ENCODE measurements at places on chromosomes 11 and 22.

DNA sequence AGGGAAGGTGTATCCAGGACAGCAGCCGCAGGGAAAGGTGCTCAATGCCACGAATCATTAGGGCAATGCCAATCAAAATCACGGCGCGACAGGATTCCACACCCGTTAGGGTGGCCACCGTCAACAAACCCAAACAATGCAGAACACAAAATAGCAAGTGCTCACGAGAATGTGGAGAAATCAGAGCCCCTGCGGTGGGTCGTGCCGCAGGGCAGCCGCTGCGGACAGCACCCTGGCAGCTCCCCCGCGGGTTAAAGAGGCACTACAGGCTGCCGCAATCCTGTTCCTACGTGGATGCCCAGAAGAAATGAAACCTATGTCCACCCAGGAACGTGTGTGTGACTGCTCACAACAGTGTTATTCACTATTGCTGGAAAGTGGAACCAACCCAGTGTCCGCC, 17.1 kb upstream of the TH start:
- no peak for DNase-seq

DNA sequence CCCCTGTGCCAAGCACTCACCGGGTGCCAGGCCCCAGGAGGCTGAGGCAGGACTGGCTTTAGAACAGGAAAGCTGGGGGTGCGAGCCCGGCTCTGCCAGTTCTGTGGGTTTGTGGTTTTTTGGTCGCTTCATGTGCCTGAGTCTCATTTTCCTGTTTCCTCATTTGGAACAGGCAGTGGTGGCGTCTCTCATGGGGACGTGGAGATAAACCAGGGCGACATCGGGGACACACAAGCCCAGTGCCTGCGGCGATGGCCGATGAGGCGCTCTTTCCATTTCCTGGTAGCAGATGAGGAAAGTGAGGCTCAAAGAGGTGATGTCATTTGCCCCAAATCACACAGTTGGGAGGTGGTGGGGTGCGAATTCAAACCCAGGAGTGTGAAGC, 20.8 kb upstream of the CHKA start:
- no peak for DNase-seq

- no peak for DNase-seq
These were observed 3.5 kb upstream of the RAB1B start for GRCh38 chr11:66264914-66265313.

GRCh38 chr11:128695539-128696221, 1.8 kb downstream of the FLI1 start:
- no peak for DNase-seq

DNA sequence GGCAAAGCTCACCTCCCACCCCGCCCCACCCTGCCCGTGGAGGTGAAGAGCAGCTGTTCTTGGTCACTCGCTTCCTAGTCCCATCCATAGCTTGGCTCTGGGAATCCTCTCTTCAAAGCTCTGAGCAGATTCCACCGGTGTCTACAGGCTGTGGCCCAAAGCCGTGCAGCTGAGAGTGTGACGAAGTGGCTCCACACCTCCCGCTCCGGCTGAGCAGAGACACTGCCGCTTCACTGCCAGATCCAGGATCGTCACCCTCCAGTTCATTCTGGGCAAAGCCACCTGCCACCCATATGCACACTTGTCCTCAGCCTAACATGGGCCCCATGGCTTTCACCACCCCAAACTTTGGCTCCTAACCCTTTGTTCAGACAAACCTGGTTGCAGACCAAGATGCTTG, 532.9 kb upstream of the B3GAT1 start:
- no peak for DNase-seq

GRCh38 chr22:35303029-35303624, 3.4 kb downstream of the TOM1 start:
- no peak for DNase-seq

DNA sequence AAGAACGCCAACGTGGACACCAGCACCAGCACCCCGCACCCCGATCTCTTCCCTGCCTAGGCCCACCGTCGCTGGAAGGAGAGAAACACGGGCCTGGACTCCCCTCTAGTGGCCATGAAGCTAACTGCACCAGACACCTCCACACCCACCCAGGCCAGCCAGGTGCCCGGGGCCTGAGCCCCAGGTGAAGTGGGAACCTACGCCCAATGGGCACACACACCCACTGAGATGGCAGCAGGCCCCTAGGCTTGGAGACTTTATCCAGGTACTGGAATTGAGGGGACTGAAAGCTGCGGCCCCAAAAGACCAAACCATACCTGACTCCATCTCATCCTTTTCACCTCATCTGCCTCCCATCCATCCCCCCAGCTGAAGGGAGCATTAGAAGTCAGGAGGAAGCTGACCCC, 81.0 kb downstream of the BUD13 start:
- no peak for DNase-seq

DNA sequence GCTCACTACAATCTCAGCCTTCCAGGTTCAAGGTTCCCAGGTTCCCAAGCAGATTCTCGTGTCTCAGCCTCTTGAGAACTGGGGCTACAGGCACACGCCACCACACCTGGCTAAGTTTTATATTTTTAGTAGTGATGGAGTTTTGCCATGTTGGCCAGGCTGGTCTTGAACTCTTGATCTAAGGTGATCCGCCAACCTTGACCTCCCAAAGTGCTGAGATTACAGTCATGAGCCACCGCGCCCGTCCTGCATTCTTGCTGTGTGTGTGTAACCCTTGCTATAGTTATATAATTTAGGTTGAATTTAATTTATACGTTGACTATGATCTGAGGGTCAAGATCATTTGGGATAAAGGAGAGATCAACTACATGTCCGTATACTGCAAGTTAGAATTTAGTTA, 29.3 kb upstream of the ROBO3 start:
- DNase-seq: no peak

DNA sequence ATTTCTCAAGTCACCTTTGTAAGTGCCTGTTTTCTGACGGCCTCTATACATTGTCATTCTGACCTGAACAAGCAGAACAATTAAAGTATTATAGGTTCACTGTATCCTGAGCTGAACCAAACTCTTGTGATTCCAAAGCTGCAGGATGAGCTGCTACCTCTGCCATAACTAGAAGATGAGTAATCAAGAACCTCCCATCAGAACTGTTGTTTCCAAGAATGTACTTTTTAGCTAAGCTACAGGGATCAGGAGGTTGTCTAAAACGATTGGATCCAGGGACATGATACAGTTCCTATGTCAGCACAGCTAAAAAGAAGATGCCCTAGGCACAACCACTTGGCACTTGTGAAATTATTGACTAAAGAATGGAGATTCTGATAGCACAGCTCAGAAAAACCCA, 288.4 kb upstream of the CCDC90B start:
- no peak for DNase-seq

GRCh38 chr11:61513143-61513765, 4.7 kb downstream of the LRRC10B start:
- no peak for DNase-seq

DNA sequence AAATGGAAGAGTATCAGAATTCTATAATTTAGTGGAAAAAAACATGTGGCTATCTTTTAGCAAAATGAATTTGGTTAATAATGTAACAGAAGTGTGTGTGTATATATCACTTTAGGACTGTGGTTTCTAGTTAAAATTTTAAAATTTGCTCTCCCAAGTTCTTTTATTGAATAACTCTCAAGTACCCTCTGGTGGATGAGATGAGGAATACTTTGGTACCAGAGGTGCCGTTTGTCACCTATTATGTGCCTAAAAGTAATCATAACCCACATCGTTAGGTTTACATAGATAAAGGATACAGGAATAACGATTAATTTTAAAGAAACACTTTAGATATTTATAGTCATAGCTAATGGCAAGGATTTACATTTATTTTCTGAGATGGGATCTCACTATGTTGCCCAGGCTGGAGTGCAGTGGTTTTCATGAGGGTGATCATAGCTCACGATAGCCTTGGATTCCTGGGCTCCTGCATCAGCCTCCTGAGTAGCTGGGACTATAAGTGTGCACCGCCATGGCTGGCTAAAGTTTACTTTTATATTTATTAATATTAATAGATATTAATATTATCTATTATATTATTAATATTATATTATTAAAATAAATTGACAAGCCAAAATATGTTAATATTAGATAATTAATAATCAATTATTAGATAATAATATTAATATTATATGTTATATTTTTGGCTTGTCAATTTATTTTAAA, 66.7 kb upstream of the CAPRIN1 start:
- no peak for DNase-seq

DNA sequence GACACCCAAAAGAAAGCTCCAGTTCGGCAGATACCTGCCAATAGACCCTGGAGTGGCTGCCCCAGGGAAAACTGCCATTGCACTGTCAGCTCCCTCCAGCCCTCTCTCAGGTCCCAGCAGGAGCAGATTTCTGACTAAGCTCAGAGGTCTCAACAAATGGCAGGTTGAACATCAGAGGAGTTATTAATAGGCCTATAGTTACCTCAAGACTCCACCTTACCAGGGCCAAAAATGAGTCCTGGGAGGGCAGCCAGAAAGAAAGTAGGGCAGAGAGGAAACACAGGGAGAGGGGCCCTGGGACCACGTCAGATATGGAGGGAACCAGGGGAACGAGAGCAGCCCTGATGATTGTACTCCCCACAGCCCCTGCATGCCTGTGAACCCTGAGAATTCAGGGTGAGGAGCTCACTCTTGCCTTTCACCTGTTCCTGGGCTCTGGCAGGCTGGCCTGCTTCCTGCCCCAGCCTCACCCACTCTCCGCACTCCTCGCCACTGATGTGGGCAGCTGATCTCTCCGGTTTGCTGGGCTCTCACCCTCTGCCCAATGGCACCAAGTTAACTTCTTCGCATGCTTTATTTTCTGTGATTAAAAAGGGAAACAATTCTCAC, 4.3 kb upstream of the RGL4 start:
- DNase-seq: no peak

GRCh38 chr11:95888439-95888838, 35.5 kb downstream of the MTMR2 start:
- no peak for DNase-seq

GRCh38 chr22:24503137-24503842, 8.2 kb downstream of the UPB1 start:
- no peak for DNase-seq

GRCh38 chr11:131413217-131413616, 42.8 kb downstream of the NTM start:
- DNase-seq: no peak

DNA sequence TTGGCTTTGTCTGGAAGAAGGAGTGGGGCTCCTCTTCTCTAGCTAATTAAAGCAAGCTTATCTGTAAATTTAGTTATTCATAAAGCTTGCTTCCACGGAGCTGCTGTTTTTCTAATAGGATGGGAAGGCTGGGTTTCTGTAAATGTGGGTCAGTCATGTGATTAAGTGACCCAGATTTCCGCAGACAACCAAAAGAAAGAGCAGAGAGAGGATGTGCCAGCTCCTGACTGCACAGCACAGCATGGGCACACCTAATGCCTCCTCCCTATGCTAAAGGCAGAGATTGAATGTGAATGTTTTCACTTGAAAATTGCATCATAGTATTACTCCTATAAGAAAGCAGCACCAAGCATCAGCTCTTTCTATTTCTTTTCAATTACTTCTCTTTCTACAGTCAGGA, 160.2 kb downstream of the FAT3 start:
- DNase-seq: no peak

- no peak for DNase-seq
These were observed 40.4 kb downstream of the AMPD3 start for GRCh38 chr11:10495464-10495786.

DNA sequence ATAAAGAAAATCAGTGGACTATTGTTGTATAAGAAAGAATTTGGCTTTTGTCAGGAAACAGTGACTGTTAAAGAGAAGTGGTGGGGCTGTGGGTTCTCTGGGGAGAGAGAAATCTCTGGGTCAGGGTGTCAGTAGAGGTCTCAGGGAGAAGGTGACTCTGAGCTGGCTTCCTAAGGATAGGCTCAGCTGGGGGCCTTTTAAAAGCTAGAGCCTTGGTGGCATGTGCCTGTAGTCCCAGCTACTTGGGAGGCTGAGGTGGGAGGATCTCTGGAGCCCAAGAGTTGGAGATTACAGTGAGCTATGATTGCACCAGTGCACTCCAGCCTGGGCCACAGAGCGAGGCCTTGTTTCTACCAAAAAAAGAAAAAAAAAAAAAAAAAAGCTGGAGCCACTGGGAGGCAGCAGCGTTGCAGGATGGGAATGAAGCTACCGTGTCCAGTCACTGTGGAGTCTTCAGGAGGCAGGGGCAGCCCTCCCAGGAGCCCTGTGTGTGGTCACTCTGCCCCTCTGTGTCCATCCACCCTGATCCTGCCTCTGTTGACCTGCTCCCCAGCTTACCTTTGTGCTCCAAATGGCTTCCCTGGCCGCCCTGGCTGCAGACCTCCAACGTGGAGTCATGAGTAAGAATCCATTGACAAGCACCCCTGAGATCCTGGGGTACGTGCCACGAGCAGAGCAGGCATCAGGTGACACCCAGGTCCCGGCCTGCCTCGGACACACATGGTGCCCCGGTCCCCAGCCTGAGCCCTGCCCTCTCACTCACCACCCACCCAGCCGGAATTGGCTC, 5.4 kb upstream of the MIF start:
- no peak for DNase-seq

- no peak for DNase-seq
These were observed 90.1 kb downstream of the MPPED1 start for GRCh38 chr22:43501878-43502277.

DNA sequence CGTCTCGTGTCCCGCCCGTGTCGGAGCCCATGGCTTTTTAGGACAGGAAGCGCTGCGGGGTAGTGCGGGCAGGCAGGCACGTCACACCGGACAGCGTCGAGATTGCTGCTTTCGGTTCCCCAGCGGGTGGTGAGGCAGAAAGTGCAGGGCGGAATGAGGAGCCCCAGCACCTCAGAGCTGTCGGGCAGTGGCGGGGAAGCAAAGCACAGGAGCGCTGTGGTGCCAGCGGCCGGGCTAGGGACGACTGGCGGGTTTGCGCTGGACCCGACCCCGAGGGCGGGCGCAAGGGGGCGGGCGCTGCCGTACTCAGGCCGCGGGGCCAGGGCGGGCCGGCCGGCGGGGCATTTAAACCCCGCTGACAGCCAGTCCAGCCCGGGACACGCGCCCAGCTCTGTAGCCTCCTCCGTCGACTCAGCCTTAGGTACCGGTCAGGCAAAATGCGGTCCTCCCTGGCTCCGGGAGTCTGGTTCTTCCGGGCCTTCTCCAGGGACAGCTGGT, at the start of gene SLC37A2:
Gene SLC37A2 (plus strand): TSS at position 375 of the 498 bp plus-strand sequence. CDS start 63 bp downstream, at position 438.
- DNase-seq: peak; percentile 48

DNA sequence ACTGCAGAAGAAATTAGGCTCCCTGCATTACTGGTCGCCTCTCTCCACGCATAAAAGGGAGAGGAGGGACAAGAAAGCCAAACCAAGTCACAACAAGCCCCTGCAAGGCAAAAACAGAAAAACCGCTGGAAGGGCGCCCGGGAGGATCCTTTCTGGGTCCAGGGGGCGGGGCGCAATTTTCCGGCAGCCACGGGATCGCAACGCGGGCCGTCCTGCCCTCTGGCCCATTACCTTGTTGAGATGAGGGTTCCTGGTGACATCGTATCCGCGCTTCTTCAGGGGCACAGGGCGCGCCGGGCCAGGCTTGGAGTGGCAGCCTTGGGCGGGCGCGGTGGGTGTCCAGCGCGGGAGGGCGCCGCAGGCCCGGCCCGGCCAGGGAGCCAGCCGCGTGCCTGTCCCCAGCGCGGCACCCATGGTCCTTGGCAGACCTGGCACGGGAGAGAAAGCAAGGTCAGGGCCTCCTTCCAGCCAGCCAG, 847 bp downstream of the ME3 start:
- DNase-seq: peak; percentile 39
